ACHN (cell line): ENCODE measurements at places on chromosomes 11 and 22.

- no peak for DNase-seq
Measured at GRCh38 chr11:70402016-70402415, 3.7 kb downstream of the CTTN start.

GRCh38 chr11:95705485-95706124, 84.0 kb downstream of the FAM76B start:
- DNase-seq: peak; percentile 72

DNA sequence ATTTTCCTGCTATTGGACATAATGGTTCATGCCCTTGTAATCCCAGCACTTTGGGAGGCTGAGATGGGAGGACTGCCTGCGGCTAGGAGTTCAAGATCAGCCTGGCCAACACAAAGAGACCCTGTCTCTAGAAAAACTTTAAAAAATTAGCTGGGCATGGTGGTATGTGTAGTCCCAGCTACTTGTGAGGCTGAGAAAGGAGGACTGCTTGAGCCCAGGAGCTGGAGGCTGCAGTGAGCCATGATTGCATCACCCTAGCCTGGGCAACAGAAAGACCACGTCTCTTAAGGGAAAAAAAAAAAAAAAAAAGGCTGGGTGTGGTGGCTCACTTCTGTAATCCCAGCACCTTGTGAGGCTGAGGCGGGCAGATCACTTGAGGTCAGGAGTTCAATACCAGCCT, 94.0 kb downstream of the APOL5 start:
- no peak for DNase-seq

DNA sequence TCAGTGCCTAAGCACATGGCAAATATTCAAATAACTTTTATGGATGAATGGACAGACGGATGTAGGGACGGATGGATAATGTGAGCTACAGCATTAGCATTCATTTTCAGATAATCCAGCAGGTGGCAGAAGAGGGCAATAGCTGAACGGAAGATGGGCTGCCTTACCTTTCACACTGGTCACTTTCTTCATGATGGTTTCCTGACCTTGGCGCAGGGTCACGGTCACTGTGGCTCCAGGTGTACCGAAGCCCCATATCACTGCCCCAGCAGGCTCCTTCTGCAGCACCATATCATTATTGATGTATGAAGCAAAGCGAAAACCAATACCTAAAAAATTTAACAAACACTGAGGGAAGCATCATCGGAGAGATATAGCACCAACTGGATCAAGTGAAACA, 4.3 kb downstream of the SIAE start:
- DNase-seq: peak; percentile 47

- DNase-seq: no peak
Measured at GRCh38 chr22:43838161-43838560, 24.2 kb downstream of the SULT4A1 start.

GRCh38 chr11:27485930-27486773, 13.6 kb upstream of the LGR4 start:
- DNase-seq: peak; percentile 65

GRCh38 chr11:68122936-68123539, 1.9 kb upstream of the CHKA start:
- no peak for DNase-seq

- no peak for DNase-seq
Measured at GRCh38 chr11:5285703-5286340, 15.9 kb downstream of the OR51B4 start.

- no peak for DNase-seq
Measured at GRCh38 chr11:113629562-113629961, 76.5 kb downstream of the TMPRSS5 start.

DNA sequence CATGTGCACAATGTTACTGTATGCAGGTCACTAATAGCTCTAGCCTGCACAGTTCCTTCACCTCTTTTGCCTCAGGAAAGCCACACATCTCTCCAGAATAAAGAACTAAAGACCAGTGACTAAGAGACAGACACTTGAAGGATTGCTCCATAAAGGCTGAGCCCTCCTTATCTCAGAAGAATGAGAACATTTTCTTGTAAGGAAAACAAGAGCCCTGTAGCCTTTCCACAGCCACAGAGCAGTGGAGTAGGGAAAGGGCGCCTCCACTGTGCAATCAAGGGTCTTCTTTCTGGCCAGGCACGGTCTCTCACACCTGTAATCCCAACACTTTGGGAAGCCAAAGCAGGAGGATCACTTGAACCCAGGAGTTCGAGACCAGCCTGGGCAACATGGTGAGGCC, 202.6 kb upstream of the TMEM45B start:
- no peak for DNase-seq

- DNase-seq: no peak
Measured at GRCh38 chr11:46036969-46037368, 84.3 kb downstream of the PHF21A start.

DNA sequence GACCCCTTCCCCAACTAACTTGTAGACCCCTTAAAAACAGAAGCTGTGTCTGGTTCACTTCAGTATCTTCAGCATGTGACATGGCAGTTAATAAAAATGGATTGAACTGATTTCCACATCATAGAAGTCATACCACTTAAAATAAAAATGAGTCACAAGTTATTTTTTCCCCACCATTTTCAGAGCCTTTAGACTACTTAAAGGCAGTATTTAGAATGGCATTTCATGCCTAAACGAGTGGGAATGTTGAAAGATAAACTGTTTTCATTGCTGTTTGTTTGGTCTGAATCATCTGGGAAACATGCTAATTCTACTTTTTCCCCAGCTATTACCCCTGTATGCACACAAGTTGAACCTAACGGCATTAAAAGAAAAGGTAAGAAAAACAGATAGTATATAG, 324.0 kb downstream of the RAB38 start:
- no peak for DNase-seq

DNA sequence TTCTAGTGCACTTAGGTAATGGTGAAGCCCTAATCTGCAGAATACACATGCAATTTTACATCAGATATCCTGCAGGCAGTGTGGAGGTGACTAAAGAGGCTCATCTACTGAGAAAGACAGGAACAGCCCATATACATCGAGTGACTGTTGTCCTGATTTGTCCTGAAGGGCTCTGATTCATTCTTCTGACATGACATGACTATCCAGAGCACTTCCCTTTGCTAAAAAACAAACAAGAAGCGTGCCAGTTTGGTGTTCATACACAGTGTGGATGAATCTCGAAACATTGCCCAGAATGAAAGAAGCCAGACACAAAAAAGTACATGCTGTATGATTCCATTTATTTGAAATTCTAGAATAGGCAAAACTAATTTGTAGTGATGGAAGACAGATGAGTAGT, 48.0 kb upstream of the AMPD3 start:
- no peak for DNase-seq

DNA sequence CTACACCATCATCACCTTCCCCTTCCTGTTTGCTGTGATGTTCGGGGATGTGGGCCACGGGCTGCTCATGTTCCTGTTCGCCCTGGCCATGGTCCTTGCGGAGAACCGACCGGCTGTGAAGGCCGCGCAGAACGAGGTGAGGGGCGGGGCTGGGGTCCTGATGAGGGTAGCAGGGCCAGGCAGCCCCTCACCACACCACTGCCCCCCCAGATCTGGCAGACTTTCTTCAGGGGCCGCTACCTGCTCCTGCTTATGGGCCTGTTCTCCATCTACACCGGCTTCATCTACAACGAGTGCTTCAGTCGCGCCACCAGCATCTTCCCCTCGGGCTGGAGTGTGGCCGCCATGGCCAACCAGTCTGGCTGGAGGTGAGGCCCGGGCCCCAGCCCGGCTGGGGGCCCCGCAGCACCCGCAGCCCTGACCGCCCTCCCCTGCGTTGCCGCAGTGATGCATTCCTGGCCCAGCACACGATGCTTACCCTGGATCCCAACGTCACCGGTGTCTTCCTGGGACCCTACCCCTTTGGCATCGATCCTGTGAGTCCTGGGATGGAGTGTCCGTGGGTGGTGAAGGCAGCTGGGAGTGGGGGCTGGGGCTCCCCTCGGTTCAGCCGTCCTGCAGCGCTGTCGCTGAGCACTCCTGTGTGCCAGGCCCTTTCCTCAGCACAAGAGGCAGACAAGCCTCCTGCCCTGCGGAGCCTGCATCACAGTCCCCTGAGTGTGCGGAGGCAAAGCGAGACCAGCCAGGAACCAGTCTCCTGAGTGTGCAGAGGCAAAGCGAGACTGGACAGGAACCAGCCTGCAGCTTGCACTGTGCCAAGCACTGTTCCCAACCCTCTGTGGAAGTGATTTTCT, 8.8 kb downstream of the TCIRG1 start:
- DNase-seq: no peak

DNA sequence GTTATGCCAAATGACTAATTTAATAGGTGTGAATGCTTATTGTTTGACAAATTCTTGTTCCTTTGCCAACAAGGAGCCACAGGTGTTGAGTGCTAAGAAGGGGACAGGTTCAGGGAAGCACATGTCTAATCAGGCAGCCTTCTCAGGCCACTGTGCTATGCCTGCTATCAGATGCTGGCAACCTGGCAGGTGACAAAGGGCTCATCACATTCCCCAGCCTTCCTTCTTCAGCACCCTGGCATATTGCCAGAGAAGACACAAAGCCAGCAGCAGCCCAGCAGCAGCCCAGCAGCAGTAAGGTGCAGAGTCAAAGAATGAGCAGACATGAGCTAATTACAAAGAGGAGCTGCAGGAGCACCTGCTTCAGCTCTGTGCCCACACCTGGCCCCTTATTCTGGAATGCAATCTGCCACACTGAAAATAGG, 68.2 kb downstream of the GUCY1A2 start:
- DNase-seq: no peak

- DNase-seq: no peak
Measured at GRCh38 chr11:110028921-110029320, 64.3 kb upstream of the ZC3H12C start.

DNA sequence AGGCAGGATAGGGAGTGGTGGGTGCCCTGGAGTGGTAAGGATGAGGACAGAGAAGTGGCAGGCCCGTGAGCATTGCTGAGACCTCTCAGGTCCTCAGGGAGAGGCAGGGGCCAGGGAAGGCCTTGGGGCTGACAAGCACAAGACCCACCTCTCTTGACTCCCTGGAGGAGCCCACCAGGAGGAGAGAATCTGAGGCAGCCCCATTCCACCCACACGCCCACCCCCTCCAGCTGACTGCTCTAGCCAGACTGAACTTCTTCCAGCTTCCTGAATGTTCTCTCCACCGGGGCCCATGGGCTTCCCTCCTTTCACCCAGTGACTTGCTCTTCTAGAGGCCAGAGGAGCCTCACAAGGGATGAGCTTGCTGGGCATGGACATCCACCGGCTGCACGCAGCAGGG, 1403.0 kb downstream of the BRD1 start:
- DNase-seq: no peak

DNA sequence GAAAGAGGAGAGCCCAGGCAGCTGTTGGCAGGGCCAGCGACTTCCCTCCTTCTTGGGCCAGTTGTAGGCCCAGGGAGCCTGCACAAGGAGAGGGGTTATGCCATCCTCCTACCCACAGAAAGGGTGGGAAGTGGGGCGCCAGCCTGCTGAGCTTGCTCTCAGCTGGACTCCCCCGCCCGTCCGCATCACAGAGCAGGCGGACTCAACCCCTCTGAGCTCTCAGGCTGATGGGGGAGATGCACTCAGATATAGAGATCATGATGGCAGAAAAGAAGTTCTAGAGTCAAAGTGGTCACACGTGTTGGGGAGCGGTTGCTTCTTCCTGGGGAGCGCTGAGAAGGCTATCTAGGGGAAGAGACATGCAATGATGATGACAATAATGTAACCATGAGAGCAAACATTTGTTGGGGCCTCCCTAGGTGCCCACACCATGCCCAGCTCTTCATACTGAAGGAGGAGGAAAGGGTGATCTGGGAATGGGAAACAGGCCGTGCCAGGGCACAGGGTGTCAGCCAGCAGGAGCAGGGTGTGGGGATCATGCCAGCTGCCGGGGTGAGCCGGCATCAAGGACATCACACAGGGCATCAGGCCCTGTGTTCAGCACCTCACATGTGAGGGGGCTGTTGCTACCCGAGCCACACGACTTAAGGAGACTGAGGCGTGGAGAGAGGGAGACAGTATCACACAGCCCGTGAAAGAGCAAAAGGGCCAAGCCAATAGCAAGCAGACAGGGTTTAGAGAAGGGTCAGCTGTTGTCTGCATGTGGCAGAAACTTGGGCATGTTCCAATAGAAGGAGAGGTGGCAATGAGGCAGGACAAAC, 7.7 kb downstream of the SLC35E4 start:
- no peak for DNase-seq

DNA sequence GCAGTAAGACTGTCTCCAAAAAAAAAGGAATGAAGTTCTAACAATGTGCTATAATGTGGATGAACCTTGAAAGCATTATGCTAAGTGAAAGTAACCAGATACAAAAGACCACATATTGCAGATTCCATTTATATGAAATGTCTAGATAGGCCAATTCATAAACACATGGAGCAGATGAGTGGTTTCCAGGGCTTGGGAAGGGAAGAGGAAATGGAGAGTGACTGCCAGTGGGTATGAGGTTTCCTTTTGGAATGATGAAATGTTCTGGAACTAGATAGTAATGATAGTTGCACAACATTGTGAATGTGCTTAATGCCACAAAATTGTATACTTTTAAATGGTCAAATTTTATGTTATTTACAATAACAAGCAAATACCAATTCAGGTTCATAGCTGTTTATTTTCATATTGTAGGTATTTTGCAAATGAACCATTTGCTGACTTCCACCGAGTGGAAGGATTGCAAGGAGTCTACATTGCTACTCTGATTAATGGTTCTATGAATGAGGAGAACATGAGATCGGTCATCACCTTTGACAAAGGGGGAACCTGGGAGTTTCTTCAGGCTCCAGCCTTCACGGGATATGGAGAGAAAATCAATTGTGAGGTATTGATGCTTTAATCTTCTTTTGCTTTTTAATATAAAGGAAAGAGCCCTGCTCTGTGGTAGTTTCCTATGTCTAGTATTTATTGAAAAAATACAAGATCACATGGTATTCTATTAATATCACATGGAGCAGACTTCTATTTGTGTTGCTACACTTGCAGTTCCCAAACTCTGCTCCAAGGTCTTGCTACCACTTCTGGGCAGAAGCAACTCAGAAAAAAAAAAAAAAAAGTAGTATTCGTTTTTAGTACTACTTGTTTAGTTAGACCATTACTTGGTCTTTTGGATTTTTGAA, 67.7 kb upstream of the SORL1-AS1 start:
- DNase-seq: no peak

DNA sequence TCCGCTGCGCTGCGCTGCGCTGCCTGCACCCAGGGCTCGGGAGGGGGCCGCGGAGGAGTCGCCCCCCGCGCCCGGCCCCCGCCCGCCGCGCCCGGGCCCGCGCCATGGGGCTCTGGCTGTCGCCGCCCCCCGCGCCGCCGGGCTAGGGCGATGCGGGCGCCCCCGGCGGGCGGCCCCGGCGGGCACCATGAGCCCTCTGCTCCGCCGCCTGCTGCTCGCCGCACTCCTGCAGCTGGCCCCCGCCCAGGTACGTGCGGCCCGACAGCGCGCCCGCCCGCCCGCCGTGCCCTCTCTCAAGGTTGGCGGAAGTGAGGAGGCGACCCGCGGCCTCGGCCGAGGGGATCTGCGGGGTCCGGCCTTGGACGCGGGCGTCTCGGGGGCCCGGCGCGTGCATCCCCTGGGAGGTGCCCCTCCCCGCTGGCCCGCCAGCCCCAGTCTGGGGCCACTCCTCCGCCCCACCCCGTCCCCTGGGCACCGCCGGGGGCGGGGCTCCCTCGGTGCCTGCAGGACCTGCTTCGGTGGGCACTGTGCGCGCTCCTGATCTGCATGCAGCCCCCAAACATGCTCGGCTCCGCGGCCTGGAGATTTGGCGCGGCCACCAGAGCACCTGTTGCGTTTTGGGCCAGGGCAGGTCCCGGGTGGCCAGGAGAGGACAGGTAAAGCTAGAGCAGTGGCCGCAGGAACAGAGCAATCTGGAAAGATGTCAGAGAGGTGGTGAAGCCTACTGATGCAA, 429 bp downstream of the VEGFB start:
- peak; percentile 41 for DNase-seq
